ENCODE measurements at places on chromosomes 5 and 9.
A peak's percentile ranks its signal among the peaks of the same experiment; 100 is the strongest.

GRCh38 chr5:32311404-32312196 is 1.1 kb downstream of the MTMR12 start:
- no peak for DNase-seq

GRCh38 chr5:174935854-174936474 is 211.6 kb downstream of the MSX2 start:
- peak; percentile 70 for DNase-seq

GRCh38 chr9:130599625-130600024 is 20.2 kb downstream of the FUBP3 start:
- DNase-seq = no peak

GRCh38 chr5:50863534-50864170 is 197.2 kb downstream of the PARP8 start:
- DNase-seq = no peak

DNA sequence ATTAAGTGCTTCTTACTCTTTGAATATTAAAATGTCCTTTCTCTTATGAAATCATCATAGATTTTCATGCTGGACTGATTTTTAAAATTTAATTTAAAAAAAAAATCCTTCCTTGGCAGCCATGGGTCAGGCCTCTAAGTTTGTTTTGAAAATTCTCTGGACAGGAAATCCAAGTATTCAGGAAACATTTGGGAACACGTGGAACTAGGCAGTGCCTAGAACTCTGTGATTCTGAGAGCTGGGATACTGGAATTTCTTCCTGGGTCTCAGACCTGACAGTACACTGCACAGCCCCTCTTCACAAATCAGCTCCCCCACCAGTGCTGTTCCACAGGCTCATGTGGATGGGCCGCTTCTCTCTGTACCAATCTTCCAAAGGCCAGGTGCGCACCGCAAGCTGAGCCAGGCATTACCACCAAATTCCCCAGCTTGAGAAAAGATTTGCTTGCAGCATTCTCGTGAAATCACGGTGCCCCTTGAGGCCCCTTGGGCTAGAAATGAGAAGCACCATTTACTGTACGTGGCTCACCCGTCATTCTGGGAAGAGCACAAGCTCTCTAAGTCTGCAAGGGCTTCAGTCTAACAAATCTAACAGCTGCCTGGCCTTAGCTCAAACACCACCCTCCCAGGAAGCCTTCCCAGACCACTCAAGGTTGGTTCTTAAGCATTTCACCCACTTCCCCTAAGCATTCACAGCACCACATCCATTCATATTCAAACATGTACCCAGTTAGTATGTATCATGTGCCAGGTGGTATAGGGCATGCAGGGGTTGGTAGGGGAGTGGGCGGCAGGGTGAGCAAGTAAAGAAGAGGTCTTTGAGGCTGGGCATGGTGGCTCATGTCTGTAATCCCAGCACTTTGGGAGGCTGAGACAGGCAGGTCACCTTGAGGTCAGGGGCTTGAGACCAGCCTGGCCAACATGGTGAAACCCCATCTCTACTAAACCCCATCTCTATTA is 26.5 kb downstream of the B4GALT1 start:
- no peak for DNase-seq

DNA sequence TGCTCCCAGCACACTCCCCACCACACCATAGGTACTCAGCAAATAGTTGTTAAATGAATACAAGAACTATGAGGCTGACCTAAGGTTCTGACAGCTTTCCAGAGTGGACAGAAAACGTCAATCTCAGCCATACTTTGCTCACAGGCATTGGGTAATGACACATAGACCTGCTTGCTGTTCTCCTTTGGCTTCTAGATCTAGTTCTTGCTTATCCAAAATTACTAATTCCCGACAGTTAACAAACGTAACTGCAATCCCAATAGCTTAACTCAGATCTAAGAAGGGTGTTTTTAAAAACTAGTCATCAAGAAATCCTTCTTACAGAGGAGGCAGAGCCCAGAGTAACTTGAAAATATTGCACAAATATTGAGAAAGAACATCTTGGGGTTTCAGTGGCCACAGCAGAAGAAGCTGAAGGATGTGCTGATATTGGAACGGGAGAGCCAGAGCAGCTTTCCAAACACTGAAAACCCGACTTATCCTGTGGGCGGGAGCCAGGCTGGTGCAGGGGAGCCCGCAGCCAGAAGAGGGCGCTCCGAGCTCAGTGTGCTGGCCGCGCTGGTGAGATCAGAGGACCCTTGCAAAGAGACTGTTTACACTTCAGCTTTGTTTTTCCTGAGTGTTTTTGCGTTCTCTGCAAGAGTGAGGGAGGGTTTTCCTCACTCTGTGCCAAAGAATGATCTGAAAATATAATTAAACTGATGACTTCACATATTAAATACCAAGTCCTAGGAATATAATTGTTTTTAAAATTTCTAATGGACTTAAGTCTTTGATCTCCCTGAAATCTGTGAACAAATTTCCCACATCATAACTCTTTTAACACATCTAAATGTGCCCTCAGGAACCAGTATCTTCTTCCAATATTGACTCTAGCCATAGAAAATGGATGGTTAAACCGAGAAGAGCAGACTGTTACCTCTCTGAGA is 30.3 kb downstream of the FGF1 start:
- DNase-seq = peak; percentile 75

Measured in SK-MEL-5 (cell line).